K562 (cell line): ENCODE measurements at places on chromosomes 4 and X.

GRCh38 chr4:177862541-177863176 is 420.4 kb upstream of the AGA start:
- DNase-seq, result no peak

GRCh38 chr4:32196950-32197688 is 1477.0 kb downstream of the PCDH7 start:
- DNase-seq, result no peak

DNA sequence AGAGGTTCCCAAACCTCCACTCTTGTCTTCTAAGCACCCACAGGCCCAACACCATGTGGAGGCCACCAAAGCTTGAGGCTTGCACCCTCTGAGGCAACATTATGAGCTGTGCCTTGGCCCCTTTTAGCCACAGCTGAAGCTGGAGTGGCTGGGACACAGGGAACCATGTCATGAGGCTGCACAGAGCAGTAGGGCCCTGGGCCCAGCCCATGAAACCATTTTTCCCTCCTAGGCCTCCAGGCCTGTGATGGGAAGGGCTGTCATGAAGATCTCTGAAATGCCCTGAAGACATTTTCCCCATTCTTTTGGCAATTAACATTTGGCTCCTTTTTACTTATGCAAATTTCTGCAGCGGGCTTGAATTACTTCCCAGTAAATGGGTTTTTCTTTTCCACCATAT is 14.8 kb downstream of the RBMXL3 start:
- no peak for DNase-seq

DNA sequence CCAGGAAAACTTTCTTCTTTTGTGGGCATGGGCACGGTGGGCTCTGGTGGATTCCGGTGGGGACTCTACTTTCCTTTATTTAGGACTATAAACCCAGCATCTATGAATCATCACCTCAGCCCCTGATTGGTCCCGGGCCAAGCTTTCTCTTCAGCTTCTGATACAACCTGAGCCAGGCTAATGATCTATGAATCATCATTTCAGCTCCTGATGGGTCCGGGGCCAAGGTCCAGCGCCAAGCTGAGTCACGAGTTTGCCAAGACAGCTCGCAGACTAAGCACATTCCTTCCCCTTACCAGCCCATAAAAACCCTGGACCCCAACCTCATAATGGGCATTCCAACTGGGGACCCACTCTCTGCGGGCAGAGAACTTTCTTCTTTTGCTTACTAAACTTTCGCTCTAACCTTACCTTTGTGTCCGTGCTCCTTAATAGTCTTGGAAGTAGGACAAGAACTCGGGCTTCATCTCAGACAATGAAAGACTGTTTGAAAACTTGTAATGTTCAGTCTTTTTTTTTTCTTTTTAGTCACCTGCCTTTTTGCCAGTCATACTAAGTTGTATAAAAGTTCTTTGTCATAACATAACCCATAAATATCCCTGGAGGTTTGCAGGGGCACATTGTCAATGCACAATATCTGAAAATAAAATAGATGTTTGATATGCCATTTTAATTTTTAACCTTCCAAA is 904.9 kb upstream of the EPHA5 start:
- DNase-seq, result no peak

DNA sequence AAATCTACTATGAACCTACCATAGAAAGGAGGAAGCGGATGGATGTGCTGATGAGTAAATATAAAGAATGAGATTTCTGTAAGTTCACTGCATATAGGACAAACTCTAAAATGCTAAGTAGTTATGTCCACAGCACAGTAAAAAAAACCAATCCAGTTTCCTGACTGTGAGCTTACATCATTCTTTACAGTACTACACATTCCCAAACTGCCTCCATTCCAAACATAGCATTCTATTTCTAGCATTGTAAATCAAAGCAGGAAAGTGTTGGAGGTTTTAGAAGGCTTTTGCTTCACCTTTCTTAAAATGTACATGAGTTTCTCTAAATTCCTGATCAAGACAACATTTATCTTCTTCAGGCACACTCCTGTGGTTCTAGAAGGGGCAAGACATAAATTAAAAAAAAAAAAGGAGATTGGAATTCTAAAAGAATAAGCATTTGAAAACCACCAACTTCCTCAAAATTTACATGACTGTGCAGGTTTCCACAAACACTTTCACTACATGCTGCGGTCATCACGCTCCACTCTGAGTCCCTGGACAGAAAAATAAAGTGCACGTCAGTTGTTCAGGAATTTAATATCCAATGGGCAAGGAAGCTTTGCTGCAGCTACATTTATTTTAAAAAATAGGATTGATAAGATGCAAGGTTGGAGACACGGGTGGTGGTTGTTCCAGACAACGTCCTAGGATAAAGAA is 297.6 kb upstream of the STS start:
- DNase-seq, result no peak

- DNase-seq, result no peak
Measured at GRCh38 chrX:108468486-108468885, 28.8 kb downstream of the COL4A5 start.

DNA sequence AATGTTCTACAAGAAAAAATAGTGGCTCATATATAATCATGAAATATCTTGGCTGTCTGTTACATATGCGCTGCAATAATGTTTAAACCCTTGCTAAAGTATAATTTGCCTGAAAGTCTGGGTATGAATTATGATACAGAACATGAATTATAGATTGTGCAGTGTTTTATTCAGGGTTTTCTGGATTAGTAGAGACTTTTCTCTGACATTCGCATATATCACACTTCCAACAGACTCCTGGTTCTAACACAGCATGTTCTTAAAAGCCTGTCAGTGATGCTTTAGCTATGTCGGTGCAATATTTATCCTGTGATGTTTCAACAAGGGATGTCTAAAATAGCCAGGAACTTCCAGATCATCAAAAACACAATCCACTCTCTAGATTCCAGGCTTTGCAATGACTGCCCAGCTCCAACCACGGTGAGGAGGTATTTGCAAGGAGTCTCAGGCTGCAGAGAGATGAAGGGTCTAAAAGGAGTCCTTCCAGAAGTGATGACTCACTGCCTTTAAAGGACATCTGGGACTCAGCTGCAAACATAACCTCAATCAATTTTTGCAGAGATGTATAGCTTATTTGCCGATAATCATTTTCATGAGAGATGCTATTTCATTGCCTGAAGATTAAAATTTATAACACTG is 69.4 kb downstream of the RWDD4 start:
- DNase-seq, result no peak

GRCh38 chr4:80115368-80116181 is 42.5 kb upstream of the ANTXR2 start:
- no peak for DNase-seq

GRCh38 chrX:121256647-121257046 is 209.2 kb downstream of the GLUD2 start:
- DNase-seq, result no peak

DNA sequence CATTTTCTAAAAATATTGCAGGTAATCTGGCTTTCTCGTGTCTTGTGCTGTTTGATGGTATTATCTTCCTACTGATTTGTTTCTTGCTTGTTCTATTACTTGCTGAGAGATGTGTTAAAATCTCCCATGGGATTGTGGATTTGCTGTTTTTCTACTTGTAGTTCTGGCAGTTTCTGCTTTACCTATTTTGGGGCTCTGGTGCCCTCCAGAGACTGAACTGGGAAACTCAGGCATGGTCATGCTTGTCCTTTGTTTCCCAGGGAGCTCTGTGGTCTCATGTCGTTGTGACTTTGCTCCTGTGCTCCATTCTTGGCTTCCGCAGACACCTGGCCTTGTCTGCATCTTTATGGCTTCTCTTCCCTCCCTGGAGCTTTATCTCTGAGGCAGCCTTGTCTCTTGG is 39.5 kb downstream of the NSD2 start:
- DNase-seq, result peak; percentile 34

- no peak for DNase-seq
Measured at GRCh38 chr4:123236606-123237005, 160.0 kb upstream of the SPRY1 start.

GRCh38 chr4:8473198-8473919 is 32.8 kb downstream of the TRMT44 start:
- no peak for DNase-seq

- peak; percentile 2 for DNase-seq
Measured at GRCh38 chrX:136574548-136574947, 42.5 kb downstream of the VGLL1 start.

DNA sequence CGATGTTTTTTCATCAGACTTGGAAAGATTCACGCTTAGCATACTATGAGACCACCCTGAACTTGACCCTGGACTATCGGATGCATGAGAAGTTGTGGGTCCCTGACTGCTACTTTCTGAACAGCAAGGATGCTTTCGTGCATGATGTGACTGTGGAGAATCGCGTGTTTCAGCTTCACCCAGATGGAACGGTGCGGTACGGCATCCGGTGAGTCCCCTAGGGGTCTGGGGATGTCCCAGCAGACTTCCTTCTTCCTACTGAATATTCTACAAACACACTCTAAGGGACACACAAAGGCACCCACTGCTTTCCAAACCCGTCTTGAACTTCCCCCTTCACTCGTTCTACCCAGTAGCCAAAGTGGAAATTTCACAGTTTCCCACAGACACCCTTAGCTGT is 9.3 kb downstream of the GABRQ start:
- DNase-seq, result no peak

GRCh38 chrX:20394451-20394850 is 127.7 kb upstream of the RPS6KA3 start:
- no peak for DNase-seq

DNA sequence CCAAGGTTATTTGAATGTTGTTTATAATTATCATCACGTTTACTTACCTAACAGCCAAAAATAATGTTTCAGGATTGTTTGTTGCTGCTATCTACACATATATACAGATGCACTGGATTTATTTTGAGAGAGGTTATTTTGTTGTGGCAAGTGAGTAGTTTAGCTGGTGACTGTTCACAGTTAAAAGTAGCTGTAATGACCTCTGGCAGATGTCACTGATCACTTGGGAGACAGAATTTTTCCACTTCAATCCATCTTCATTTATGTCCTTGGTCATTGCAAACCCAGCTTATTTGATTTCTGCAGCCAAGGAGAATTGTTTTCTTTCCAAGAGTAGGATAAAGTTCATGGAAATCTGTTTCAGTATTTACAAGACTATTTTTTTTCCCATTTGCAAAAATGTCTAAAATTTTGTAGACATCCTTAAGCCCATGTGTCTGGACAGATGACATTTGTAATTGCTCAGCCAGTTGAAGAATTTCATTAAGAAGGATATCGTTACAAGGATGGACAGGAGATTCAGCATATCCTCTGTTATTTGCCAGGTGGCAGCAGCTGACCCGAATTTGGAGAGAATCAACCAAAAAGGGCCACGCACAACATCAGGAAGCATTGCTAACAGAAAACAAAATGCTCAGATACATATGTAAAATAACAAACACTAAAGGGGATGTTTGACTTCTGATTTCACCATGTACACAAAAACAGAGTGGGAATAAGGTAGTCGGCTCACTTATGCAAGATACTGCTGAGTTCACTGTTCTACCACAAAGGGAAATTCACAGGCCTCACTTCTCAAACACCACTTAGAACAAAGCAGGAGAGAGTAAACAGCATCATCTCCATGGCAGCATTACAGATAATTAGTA is 64.5 kb downstream of the GPRIN3 start:
- DNase-seq, result no peak

DNA sequence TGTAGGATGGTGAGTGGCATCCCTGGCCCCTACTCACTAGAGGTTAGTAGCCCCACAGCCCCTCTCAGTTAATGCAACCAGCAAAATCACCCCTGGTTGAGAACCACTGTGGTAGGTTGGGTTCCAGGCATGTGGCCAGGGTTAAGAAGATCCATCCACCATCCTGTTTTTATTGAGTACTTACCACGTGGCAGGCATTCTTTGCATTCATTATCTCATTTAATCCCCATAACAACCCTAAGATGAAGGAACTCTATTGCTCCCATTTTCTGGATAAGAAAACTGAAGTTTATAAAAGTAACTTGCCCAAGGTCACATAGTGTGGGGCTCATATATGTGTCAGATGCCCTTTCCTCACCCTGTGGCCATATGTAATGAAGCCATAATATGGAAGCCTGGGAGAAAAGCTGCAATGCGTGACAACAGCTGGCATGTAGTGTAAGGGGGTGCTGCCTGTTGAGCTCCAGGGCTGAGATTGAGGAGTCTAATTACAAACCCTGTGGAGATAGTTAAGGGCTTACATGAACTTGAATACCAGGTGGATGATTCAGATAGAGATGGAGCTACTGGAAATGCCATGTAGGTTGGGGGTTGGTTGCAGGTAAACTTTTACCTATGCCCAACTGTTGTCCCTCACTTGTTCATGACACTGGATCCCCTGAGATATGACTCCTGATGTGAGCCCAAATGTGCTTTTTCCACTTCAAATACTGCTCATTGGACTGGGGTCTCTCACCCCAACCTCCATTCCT is 100.2 kb upstream of the PGRMC2 start:
- DNase-seq, result no peak

DNA sequence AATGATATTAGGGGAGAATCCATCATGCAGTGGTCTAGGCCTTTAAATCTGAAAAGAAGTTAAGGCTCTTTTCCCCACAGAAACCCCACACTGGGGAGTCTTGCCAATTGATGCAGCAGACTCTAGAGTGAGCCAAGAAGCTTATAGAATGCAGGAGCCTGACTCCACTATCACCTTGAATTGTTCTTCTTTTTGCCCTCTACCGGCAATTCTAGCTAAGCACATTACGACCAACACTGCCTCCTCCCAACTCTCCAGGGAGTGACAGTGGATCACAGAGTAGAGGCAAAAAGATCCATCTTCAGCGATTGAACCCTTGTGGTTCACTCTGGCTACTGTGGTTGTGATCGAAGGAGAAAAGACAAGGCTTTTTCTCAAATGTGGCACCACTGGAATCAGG is 331.5 kb downstream of the NKX6-1 start:
- DNase-seq, result no peak

- DNase-seq, result peak; percentile 12
Measured at GRCh38 chr4:112418092-112418491, 97.9 kb downstream of the NEUROG2 start.

- no peak for DNase-seq
Measured at GRCh38 chr4:153221783-153222706, 17.8 kb downstream of the TRIM2 start.

- no peak for DNase-seq
Measured at GRCh38 chrX:70525733-70526132, 81.1 kb downstream of the DLG3 start.

DNA sequence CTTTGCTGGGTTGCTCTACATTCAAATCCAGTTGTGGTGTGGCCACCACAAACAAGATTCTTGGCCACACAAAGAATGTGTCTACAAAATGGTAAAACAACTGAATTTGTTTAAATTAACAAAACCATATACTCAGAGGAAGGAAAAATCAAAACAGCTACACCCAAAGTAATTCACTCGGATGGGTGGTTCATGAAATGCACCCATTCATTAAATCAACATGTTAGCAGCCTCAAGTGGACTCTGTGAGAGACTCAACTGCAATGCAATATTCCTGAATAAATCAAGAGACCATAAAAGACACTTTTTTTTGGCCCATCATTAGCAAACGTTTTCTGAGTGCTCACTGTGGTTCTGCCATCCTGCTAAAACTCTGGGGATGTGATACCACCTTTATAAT is 11.2 kb upstream of the AMELX start:
- no peak for DNase-seq
